ENCODE measurements at places on chromosomes 5 and 9. TPM values are rescaled to one million over a fixed set of nuclear protein-coding genes. Genes with fewer than 3 reads are reported as not detected.

The IL12B gene
- total RNA-seq, result not detected

The ARL14EPL gene
- total RNA-seq, result 0.07 TPM

The SLC34A3 gene
- total RNA-seq, result not detected

The NXNL2 gene
- total RNA-seq, result not detected

The TRIM52 gene
- 5.4 TPM for total RNA-seq

The TRIM7 gene
- total RNA-seq, result 16.6 TPM

The HTR1A gene
- not detected for total RNA-seq

The CCNO gene
- total RNA-seq, result 0.13 TPM

The RECK gene
- 9.1 TPM for total RNA-seq

The LECT2 gene
- not detected for total RNA-seq

The GFPT2 gene
- 7.6 TPM for total RNA-seq

The ADAMTSL2 gene
- total RNA-seq, result not detected

The PCDHGA12 gene
- 4.7 TPM for total RNA-seq

The PCDHGA3 gene
- 0.49 TPM for total RNA-seq

The GCNT4 gene
- total RNA-seq, result 0.44 TPM

The PHF24 gene
- total RNA-seq, result not detected

The FSTL4 gene
- not detected for total RNA-seq

The TPM2 gene
- total RNA-seq, result 13.4 TPM

The GABRA6 gene
- total RNA-seq, result not detected

The CHSY3 gene
- total RNA-seq, result 1.2 TPM

The CDH9 gene
- not detected for total RNA-seq

Data from mammary microvascular endothelial cell (primary cell).